ENCODE measurements at places on chromosomes 12 and 14. TPM values are rescaled to one million over a fixed set of nuclear protein-coding genes. Genes with fewer than 3 reads are reported as not detected.

DNA sequence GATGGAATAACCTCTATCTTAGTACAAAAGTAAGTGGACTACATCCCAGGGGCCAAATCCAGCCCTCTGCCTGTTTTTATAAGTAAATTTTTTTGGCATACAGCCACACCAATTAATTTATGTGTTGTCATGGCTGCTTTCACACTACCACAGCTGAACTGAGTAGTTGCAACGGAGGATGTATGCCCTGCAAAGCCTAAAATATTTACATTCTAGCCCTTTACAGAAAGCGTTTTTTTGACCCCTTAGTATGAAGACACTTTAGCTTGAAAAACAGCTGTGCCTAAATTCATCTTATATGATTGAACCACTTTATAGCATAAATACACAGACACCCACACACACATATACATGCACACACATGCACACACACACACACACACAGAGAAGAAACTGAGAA, 501.6 kb downstream of the EGLN3 start:
- DNase-seq: no peak

DNA sequence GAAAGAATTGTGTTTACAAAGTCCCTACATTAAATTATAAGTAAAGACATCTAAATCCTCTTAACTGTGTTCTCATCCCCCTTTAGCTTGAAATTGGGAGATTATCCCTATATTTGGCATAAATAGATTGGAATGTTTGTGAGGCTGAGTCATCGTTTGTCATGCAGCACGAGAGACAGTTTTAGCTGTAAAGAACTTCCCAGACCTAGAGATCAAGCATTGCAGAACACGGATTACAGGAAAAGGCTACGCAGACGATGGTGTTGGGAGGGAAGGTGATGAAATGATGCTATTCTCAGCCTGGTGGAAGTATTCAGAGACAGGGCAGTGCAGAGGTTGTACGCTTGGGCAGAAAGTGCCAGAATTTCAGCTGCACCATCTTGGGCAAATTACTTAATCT, 93.8 kb downstream of the PTPRB start:
- DNase-seq: no peak

GRCh38 chr12:82383930-82384552, 25.7 kb downstream of the METTL25 start:
- DNase-seq: no peak

DNA sequence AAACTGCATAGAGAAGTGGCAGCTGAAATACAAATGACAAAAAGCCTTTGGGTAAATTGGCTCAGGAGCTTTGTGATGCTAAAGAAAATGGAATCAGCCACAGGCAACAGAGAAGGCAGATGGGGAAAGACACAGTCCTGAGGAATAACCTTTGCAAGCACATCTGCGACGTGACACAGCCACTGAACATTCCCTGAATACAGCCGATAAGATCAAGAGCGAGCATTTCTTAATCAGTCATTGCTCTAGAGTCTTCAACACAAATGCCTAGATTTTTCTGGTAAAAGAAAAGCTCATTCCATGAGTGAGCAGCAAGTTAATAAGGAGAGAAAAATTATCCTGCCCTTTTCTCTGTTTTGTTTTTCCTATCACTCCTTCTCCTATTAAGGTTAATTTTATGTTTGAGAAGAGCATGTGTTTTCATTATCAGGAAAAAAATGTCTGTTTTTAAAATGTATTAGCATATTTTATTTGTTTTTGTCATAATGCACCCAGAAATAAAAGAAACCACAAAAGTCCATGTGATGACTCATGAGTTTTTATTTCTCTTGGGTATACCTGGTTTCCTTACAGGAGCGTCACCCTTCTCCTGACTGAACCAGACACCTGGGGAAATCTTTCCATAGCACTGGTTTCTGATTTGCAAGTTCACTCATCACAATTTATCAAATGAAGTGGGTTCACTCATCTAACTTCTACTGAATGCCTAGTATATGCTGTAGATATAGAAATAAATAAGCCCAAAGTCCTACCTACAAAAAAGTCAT, 45.4 kb upstream of the PCED1B start:
- DNase-seq: no peak

- no peak for DNase-seq
These were observed 166.0 kb downstream of the NAV3 start for GRCh38 chr12:77996670-77997069.

The SUPT16H gene
- polyA plus RNA-seq: 19.8 TPM

DNA sequence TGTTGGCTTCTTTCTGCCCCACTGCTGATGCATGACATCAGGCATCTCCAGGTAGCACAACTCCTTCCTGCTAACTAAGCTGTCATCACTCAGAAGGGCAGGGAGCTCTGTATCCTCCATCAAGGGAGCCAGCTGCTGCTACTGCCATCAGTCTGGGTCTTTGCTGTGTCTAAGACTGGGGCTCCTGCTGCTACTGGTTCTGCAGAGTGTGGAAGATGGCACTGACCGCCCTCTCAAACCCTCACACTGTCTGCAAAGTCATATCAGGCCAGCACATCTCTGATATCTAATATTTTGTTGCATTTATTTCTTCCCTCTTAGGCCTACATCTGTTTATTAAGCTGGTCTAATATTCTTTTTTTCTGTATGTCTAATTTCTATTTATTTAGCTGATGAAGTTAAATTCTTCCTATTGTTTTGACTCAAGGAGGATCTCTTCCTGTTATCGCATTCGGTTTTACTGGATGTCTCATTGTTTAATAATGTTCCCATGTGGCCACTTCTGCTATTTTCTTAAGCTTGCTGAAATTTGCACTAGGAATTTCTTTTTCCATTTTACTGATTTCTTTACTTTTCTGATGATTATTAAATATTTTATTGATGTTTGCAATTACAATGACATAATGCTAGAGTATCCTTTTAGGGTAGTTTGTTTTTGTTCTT, 7.6 kb upstream of the E2F7 start:
- no peak for DNase-seq

DNA sequence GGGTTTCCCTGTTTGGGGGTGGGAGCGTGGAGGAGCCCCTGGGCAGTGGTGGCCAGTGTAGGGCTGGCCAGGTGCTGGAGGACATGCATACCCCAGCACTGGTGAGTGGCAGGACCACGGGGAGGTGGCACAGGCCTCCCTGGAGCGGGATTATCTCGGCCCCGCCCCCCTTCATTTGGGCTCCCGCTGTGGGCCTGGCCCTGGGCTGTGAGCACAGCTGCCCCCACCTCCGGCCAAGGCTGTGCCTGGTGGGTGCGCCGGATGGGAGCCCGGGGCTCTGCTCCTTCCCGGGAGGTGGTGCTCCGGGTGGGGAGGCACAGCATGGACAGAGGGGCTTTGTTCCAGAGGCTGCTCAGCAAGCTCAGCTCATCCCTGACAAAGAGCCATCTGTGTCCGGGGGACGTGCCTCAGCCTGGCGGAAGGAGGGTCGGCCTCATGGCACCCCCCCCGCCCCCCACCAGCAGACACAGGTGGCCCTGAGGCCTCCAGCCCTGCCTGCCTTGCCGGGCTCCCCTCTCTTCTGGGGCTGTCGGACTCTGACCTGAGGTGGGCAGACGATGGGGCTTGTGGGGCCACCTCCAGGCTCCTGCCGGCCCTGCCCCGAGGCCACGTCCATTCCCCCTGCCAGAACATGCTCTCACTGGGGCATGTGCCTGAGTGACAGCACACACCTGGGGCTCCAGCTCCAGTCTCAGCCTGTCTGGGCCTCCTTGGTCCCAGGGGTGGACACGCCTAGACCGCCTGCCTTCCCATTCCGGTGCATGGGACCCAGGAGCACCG, 8.4 kb downstream of the TEDC1 start:
- DNase-seq: no peak
